ENCODE measurements at places on chromosomes 3 and 15. TPM values are rescaled to one million over a fixed set of nuclear protein-coding genes. Genes with fewer than 3 reads are reported as not detected.
A peak's percentile ranks its signal among the peaks of the same experiment; 100 is the strongest.

- DNase-seq, result no peak
These were observed 505.2 kb downstream of the SHQ1 start for GRCh38 chr3:72343078-72343477.

DNA sequence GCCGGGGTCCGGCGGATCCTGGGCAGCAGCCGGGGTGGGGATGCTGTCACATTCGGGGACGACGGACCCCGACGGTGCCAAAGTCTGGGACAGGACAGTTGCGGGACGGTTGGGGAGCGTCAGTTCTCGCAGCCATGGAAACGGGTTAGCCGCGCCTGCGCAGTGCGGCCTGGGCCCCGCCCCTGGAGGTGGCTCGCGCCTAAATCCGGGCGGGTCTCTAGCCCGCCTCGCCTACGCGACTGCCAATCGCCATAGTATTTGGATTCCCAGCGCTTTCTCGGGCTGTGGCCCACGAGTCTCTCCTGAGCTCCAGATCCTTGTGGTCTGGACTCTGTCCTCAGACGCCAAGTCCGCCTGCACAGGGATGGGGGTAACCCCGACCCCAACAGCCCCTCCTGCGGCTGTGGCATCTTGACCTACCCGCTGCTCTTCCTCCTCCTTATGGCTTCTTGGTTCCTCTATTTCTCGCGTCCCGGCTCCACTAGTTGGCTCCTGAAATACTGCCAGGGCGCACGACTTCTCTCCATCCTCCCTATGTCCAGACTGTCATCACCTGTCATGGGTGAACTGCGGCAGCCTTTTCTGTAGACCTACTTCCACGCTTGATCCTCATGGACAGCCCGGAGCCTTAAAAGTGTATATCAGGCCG is at the start of gene ZMYND10:
Gene ZMYND10 (minus strand): TSS at position 147 of the 649 bp plus-strand sequence. CDS start 153 bp downstream, outside the sequence.
- DNase-seq, result no peak

GRCh38 chr3:46935168-46935858 is 41.2 kb downstream of the CCDC12 start:
- DNase-seq, result peak; percentile 100

Gene EOMES
- not detected for total RNA-seq
